ENCODE measurements at places on chromosomes 5 and 9. TPM values are rescaled to one million over a fixed set of nuclear protein-coding genes. Genes with fewer than 3 reads are reported as not detected.

BRINP1 gene
- total RNA-seq: not detected

FOXD4L3 gene
- 0.14 TPM for total RNA-seq

DNA sequence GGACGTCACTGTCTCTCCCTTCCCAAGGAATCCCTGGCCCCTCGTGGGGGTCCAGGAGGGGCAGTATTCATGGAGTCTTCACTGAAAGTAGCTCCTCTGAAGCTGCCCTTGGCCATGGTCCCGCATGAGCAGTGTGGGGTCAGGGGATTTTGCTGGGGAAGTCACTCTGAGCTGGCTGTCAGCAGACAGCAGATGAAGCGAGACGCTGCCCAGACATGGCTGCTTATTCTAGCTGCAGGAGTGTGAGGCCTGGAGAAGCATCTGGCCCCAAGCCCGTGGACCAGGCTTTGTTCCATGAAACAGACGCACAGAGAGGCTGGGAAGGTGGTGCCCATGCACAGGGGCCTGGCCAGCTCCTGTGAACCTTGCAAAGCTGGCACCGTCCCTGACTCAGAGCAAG is 21.5 kb upstream of the ASS1 start:
- H3K4me1 ChIP-seq: no peaks in the 10 kb centered on the region
- no peaks in the 10 kb centered on the region for H3K36me3 ChIP-seq
- DNase-seq: no peak
- no peak overlapping the region for H3K4me3 ChIP-seq
- H3K27ac ChIP-seq: no peak overlapping the region

- H3K27ac ChIP-seq: no peak overlapping the region
Measured at GRCh38 chr9:84708400-84708799, 38.9 kb downstream of the NTRK2 start.

DNA sequence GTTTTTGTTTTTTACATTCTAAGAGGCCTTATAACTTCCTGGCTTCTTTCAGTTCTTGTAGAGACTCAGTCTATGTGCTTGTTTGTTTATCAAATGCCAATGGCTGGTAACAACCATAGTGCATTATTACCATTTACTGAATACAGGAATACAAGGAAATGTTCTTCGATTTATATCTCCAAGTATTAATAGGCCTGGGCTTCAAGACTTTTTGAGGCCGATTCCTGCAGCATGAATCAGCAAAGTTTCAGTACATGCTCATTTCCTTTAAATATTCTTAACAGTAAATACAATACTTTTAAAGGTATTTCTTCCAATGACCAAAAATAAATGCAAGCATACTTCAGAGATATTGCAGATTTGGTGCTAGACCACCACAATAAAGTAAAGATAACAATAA is 535.3 kb downstream of the EFNA5 start:
- DNase-seq: no peak
- H3K27ac ChIP-seq: no peak overlapping the region

DNA sequence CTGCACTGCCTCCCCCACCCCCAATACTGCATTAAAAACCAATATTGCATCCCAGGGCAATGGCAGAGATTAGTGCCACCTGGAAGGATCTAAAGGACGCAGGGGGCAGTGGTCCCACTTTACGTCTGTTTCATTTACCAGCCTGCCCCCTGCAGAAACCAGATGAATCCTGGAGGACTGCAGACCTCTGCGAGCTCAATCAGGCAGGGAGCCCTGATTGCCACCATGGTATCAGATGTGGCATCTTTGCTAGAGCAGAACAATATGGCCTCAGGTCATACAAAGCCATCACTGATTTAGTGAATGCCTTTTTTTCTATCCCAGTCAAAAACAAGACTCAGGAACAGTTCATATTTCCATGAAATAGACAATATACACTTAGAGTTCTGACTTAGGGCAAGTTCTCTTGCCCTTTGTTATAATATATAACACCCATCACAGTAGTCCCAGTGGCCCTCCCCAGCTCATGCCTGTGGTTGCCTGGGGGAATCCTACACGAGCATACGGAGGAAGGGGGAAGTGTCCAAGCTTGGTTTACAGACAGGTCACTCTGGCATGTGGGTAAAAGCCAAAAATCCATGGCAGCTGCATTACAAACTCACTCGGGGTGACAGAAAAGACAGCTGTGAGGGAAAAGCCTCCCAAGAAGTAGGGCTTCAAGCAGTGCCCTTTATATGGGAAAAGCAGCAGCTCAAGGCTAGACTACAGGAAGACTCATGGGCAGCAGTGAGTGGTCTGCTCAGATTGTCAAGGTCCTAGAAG is 85.1 kb downstream of the MED27 start:
- H3K4me3 ChIP-seq: no peak overlapping the region
- H3K36me3 ChIP-seq: peaks cover 13% of the 10 kb centered on the region
- H3K27ac ChIP-seq: no peak overlapping the region
- DNase-seq: no peak
- H3K4me1 ChIP-seq: peaks cover 7% of the 10 kb centered on the region

- peaks cover 4% of the 10 kb centered on the region for H3K27me3 ChIP-seq
- H3K4me3 ChIP-seq: no peak overlapping the region
- H3K4me1 ChIP-seq: no peaks in the 10 kb centered on the region
- no peak for DNase-seq
Measured at GRCh38 chr9:90720621-90721265, 78.1 kb upstream of the DIRAS2 start.

DNA sequence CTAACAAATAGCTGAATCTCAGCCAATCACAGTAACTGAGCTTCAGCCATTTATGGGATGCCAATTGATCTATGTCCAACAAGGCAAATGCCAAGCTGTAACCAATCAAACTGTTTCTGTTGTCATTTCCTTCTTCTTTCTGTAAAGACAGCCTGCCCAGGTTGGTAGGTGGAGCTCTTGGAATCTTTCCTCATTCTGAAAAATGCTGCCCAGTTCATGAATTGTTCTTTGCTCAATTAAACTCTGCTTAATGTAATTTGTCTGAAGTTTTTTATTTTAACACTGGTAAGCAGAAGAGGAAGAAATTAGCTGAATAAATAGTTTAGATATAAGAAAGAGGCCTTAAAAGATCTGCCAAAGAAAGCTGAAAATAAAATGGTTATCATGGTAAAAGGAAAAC is 1235.6 kb downstream of the EFNA5 start:
- H3K36me3 ChIP-seq: no peaks in the 10 kb centered on the region
- no peak overlapping the region for H3K4me3 ChIP-seq
- H3K27ac ChIP-seq: no peak overlapping the region
- no peaks in the 10 kb centered on the region for H3K4me1 ChIP-seq
- no peaks in the 10 kb centered on the region for H3K27me3 ChIP-seq

DNA sequence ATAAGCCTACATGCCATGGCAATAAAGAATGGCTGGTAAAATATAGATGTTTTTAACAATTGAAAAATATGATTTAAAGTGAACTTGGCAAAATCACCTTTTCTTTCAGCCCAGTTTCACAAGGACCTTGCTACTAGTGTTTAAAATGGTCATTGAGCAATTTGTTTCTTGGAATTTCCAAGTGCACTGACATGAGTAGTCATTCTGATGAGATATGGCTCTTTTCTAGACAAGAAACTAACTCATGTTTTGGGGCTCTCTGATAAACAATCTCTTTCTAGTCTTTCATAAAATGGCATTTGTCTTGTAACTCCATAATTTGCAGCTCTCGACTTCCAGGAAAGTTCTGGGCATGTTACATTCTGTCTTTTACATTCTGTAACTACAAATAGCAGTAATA is 176.8 kb downstream of the NR2F1-AS1 start:
- H3K4me3 ChIP-seq: no peak overlapping the region
- H3K4me1 ChIP-seq: no peaks in the 10 kb centered on the region
- H3K27ac ChIP-seq: no peak overlapping the region
- no peaks in the 10 kb centered on the region for H3K36me3 ChIP-seq
- peaks cover 4% of the 10 kb centered on the region for H3K27me3 ChIP-seq
- DNase-seq: no peak

MRPS27 gene
- 99.1 TPM for total RNA-seq

THBS4 gene
- total RNA-seq: 2.3 TPM

- peaks cover 24% of the 10 kb centered on the region for H3K4me1 ChIP-seq
- no peaks in the 10 kb centered on the region for H3K36me3 ChIP-seq
- peaks cover 22% of the 10 kb centered on the region for H3K27me3 ChIP-seq
- H3K27ac ChIP-seq: no peak overlapping the region
- H3K4me3 ChIP-seq: no peak overlapping the region
Measured at GRCh38 chr5:132007399-132008162, 3.9 kb downstream of the ACSL6 start.

DNA sequence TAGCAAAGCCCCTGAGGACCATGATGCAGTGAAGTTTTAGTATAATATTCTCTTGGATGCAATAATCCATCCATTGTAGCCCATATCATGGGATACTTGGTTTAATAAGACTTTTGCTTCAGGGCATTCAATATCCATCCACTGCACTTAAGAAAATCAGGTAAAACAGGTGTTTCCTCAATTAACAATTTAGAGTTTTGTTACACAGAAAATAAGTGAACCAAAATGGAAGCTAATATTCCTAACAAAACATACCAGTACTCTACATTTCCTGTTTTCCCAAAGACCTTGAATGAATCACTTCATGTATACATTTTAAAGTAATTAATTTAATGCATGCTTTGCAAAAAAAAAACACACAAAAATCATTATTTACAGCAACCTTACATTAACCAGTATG is 305.6 kb downstream of the NR2F1-AS1 start:
- H3K4me3 ChIP-seq: no peak overlapping the region
- DNase-seq: no peak
- H3K4me1 ChIP-seq: no peaks in the 10 kb centered on the region
- H3K27me3 ChIP-seq: no peaks in the 10 kb centered on the region

DNA sequence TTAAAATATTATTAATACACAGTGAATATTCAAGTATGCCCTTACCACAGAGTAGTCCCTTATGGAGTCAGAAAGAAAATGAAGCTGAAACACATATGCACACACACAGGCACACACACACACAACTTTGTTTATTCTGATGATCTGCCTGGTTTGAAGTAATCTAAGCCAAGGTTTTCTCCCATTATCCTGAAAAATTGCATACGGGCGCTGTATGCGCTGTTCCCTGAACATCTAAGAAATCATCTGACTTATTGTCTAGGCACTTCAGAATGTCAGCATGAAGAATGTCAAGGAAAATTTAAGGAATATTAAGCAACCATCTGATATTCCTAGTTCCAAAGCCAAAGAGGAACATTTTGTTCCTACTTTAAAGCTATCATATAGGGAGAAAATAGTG is 147.1 kb upstream of the SLC30A5 start:
- H3K27ac ChIP-seq: no peak overlapping the region
- H3K36me3 ChIP-seq: no peaks in the 10 kb centered on the region
- H3K4me1 ChIP-seq: no peaks in the 10 kb centered on the region
- H3K27me3 ChIP-seq: no peaks in the 10 kb centered on the region
- no peak for DNase-seq
- no peak overlapping the region for H3K4me3 ChIP-seq

OLFML2A gene
- not detected for total RNA-seq

GRCh38 chr9:105846825-105847224 is 152.5 kb downstream of the TMEM38B start:
- no peak for DNase-seq
- H3K4me3 ChIP-seq: no peak overlapping the region
- no peak overlapping the region for H3K27ac ChIP-seq
- no peaks in the 10 kb centered on the region for H3K36me3 ChIP-seq
- H3K4me1 ChIP-seq: no peaks in the 10 kb centered on the region

DNA sequence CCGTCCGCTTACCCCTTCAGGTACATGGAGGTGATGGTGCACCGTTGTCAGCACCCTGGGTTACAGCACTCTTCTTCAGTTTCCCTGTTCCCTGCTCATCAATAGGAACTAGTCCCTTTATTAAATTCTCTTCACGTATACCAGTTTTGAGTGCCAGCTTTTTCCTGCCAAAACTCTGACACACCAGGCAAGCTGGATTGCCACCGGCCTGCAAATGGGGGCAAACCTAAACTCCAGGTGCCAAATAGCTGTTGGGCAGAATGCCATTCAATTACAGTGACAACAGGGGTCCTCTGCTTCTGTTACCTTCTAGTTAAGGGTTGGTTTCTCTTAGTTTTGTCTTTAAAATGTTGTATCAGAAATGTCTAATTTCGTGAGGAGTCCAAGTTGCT is 400.4 kb downstream of the OSTF1 start:
- DNase-seq: no peak
- no peak overlapping the region for H3K4me3 ChIP-seq
- H3K27me3 ChIP-seq: peaks cover 8% of the 10 kb centered on the region
- H3K27ac ChIP-seq: no peak overlapping the region
- H3K4me1 ChIP-seq: no peaks in the 10 kb centered on the region

GRCh38 chr9:71690063-71690688 is 78.1 kb downstream of the CEMIP2 start:
- no peaks in the 10 kb centered on the region for H3K27me3 ChIP-seq
- H3K36me3 ChIP-seq: peaks cover 53% of the 10 kb centered on the region
- H3K27ac ChIP-seq: no peak overlapping the region
- no peak for DNase-seq
- H3K4me3 ChIP-seq: no peak overlapping the region

- no peaks in the 10 kb centered on the region for H3K36me3 ChIP-seq
- H3K27ac ChIP-seq: no peak overlapping the region
- no peak for DNase-seq
- H3K27me3 ChIP-seq: peaks cover 9% of the 10 kb centered on the region
- no peak overlapping the region for H3K4me3 ChIP-seq
Measured at GRCh38 chr9:89006267-89006666, 15.0 kb downstream of the S1PR3 start.

COQ4 gene
- total RNA-seq: 31.9 TPM

TEK gene
- total RNA-seq: not detected

HMCN2 gene
- not detected for total RNA-seq

GRCh38 chr5:143024228-143024920 is 254.2 kb downstream of the ARHGAP26 start:
- DNase-seq: no peak
- peaks cover 16% of the 10 kb centered on the region for H3K36me3 ChIP-seq
- H3K4me1 ChIP-seq: peaks cover 64% of the 10 kb centered on the region
- H3K27ac ChIP-seq: no peak overlapping the region
- H3K4me3 ChIP-seq: no peak overlapping the region

GMCL2 gene
- not detected for total RNA-seq

DNA sequence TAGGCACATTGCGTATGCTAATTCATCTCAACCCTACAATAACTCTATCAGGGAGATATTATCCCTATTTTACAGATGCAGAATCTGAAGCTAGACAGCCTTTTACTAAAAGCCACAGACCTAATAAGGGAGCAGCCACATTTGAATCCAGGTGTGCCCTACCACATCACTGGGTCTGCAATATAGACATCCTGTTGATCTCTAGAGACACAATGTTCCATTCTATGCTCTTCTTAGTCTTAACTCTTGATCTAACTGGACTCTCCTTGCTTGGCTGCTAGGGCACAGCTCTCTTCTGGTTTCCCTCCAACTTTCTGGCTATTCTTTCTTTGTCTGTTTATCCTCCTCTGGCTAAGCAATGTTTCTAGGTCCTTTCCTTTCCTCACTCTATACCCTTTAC is 1.4 kb upstream of the SPATA6L start:
- no peaks in the 10 kb centered on the region for H3K36me3 ChIP-seq
- H3K27me3 ChIP-seq: no peaks in the 10 kb centered on the region
- no peak overlapping the region for H3K4me3 ChIP-seq
- no peak overlapping the region for H3K27ac ChIP-seq

GRCh38 chr9:129676975-129677374 is 11.5 kb downstream of the PRRX2 start:
- no peak overlapping the region for H3K27ac ChIP-seq
- no peak for DNase-seq
- H3K4me1 ChIP-seq: no peaks in the 10 kb centered on the region

Data from activated CD8-positive, alpha-beta T cell treated with anti-CD3 and anti-CD28 coated beads for 36 hours (primary cell).